ENCODE measurements at places on chromosomes 11 and 22.

GRCh38 chr11:117878314-117878938 is 2.0 kb upstream of the FXYD6 start:
- H3K4me3 ChIP-seq: 0 out of 2 replicates have a peak overlapping the region, but pooled peaks have one; percentile 9
- peaks cover 76% of the 10 kb centered on the region for H3K27me3 ChIP-seq
- H3K27ac ChIP-seq: no peak overlapping the region
- no peaks in the 10 kb centered on the region for H3K36me3 ChIP-seq
- H3K4me1 ChIP-seq: peaks cover 42% of the 10 kb centered on the region

GRCh38 chr11:128359515-128359914 is 227.8 kb downstream of the ETS1 start:
- no peaks in the 10 kb centered on the region for H3K4me1 ChIP-seq
- no peak overlapping the region for H3K27ac ChIP-seq
- no peaks in the 10 kb centered on the region for H3K36me3 ChIP-seq
- no peak for DNase-seq

DNA sequence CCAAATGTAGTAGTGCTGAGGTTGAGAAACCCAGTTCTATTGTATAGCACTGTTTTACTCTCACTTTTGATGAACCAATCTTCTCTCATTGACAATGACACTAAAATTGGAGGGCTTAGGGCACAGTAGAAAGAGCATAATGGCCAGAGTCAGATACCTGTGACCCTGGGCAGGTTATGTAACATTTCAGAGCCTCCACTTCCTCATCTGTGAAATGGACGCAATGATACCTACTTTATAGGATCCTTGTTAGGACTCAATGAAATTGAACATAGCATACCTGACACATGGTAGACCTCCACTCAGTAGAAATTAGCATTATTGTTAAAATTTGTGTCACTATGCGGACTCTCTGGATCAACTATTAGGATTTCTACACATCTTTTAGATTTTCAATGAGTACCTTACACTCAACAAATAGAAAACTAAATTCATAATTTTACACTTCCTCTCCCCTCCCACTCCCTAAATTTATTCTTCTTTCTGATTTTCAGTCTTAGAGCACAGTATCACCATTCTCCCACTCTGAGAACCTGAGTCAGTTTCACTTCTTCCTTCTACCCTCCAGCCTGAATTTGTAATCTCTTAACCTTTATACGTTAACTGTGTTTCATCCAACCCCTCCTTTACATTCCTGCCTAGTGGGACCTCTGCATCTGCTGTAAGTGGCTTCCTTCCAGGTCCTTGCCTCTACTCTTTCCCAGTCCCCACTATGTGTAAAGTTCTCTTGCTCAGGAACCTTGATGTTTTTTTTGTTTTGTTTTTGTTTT is 78.3 kb downstream of the MICAL2 start:
- DNase-seq: no peak
- no peaks in the 10 kb centered on the region for H3K27me3 ChIP-seq
- no peaks in the 10 kb centered on the region for H3K36me3 ChIP-seq
- no peak overlapping the region for H3K27ac ChIP-seq
- no peak overlapping the region for H3K4me3 ChIP-seq
- no peaks in the 10 kb centered on the region for H3K4me1 ChIP-seq

DNA sequence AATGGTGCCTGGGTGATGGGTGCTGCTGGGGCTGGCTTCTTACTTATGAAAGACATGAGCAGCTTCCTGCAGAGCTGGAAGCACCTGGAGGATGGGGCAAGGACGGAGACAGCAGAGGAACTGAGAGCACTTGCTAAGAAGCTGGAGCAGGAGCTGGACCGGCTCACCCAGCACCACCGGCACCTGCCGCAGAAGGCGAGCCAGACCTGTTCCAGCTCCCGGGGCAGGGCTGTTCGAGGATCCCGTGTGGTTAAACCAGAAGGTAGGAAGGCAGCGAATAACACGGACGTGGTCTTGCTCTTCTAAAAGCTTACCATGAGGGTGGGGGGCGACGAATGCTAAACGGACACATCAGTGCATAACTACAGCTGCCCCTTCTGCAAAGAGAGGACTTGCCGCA is 9.3 kb downstream of the APOL5 start:
- H3K27me3 ChIP-seq: no peaks in the 10 kb centered on the region
- no peaks in the 10 kb centered on the region for H3K36me3 ChIP-seq
- no peak overlapping the region for H3K27ac ChIP-seq
- 0 out of 2 replicates have a peak, but pooled peaks cover 4% of the 10 kb centered on the region for H3K4me1 ChIP-seq
- no peak overlapping the region for H3K4me3 ChIP-seq

- H3K27ac ChIP-seq: no peak overlapping the region
- no peak overlapping the region for H3K4me3 ChIP-seq
- peaks cover 10% of the 10 kb centered on the region for H3K4me1 ChIP-seq
- no peaks in the 10 kb centered on the region for H3K36me3 ChIP-seq
- no peaks in the 10 kb centered on the region for H3K27me3 ChIP-seq
These were observed 11.0 kb upstream of the EHF start for GRCh38 chr11:34609850-34610249.

Measured in WTC11 (cell line).